ENCODE measurements at places on chromosomes 5 and 9. TPM values are rescaled to one million over a fixed set of nuclear protein-coding genes. Genes with fewer than 3 reads are reported as not detected.
A peak's percentile ranks its signal among the peaks of the same experiment; 100 is the strongest.

- no peak for DNase-seq
Observed at GRCh38 chr5:44875661-44876605, 67.2 kb downstream of the MRPS30 start.

GRCh38 chr9:1495282-1496030 is 445.3 kb downstream of the DMRT2 start:
- DNase-seq = no peak

DNA sequence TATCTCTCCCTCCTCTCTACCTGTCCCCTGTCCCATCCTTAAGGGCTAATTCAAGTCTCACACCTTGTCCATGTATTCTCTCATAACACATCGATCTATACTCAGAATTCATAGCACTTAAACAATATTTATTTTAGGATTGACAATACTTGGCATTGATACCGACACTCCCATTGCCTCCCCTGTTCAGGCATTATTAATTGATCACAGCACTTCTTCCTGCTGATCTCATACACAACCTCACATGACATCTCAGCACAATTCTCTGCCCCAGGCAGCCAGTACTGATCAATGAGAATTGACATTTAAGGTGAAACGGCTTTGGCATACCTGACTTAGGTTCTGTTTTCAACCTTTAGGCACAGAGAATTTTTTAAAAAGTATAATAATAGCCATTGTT is 582.4 kb upstream of the BRINP1 start:
- DNase-seq = no peak

DNA sequence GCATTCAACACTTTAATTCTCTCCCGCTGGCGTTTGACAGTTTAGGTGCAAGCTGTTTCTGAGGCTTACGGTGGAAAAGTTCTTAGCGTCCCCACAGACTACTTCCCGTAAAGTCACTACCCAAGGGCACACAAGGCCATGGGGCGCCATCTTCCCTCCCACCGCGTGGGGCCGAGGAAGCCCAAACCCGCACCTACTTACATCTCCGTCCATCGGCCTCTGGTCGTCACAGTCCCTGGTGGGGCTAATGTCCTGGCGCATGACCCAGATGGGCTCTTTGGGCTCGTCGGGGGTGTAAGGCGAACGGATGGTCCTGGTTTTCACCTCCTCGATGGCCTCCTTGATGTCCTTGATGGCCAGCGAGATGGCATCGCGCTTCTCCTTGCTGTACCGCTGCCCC is 156.4 kb downstream of the APBA1 start:
- DNase-seq = no peak

The LECT2 gene
- total RNA-seq = not detected

GRCh38 chr5:130529511-130530485 is 625.5 kb downstream of the CHSY3 start:
- no peak for DNase-seq

- no peak for DNase-seq
Observed at GRCh38 chr5:154214371-154215106, 24.0 kb downstream of the GALNT10 start.

GRCh38 chr5:172364773-172365172 is 81.2 kb upstream of the UBTD2 start:
- no peak for DNase-seq

The SPEF2 gene
- total RNA-seq = 0.66 TPM

GRCh38 chr5:151703227-151703626 is 16.5 kb upstream of the SPARC start:
- no peak for DNase-seq

The PHF24 gene
- not detected for total RNA-seq

The SFXN1 gene
- total RNA-seq = 16.3 TPM

DNA sequence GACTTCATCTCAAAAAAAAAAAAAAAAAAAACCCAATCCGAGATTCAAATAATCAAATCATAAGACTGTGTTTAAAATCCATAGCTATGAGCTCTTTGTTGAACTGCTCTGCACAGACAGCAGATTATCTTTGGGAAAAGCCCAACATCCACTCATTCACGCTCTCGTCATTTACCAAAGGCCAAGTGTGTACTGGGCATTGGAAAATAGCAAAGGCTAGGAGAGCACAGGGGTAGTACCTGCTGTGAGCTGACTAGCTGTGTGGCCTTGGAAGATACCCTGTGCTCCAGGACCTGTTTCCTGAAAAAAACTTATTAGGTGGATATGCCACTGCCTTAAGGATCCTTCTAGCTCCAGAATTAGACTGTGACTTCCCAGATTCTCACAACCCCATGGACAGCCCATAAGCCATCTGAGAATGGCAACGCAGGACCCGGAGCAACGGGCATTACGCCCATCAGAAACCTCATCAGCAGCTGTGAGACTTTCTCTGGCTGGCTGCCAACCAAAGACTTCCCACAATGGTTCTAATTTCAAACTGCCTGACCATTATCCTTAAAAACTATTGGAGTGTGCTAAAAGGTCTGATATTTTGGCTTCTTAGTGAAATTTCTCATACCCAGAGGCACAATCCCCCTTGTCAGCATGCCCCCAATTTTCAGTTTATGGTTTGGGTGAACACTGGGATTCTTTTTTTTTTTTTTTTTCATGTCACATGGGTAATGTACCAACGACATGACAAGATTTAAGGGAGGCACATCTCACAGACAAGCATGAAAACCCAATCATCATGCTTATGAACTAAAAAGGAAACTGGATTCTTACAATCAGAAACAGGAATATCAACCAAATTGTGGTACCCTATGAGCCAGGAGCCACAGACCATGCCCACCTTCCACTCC is 16.8 kb downstream of the SERINC5 start:
- DNase-seq = peak; percentile 83

- no peak for DNase-seq
Observed at GRCh38 chr9:38437193-38437823, 13.1 kb upstream of the IGFBPL1 start.

The CRB2 gene
- total RNA-seq = 0.05 TPM

The CCNJL gene
- total RNA-seq = 0.87 TPM

The IL33 gene
- total RNA-seq = 4.5 TPM

The FOXD4L4 gene
- total RNA-seq = not detected

- no peak for DNase-seq
Observed at GRCh38 chr5:65326922-65327321, 154.8 kb downstream of the ADAMTS6 start.

- no peak for DNase-seq
Observed at GRCh38 chr9:124368692-124369091, 46.5 kb downstream of the PSMB7 start.

DNA sequence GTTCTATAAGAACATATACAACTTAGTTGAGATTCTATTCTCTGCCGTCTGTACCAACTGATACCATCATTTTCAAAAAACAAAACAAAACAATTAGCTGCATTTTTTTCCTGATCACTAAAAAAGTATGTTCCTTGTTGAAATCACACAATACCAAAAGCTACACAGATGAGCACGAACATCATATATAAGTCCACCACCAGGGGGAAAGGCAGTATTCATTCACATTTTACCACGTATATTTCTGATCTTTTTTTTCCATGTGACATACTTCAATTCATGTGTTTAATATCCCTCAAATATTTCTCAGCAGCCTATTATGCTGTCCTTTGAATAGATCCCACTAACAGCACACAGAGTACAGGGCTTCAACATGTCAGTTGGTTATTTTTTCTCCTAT is 40.6 kb downstream of the IRX2 start:
- no peak for DNase-seq

- DNase-seq = no peak
Observed at GRCh38 chr9:4308482-4308881, 8.6 kb upstream of the GLIS3 start.

DNA sequence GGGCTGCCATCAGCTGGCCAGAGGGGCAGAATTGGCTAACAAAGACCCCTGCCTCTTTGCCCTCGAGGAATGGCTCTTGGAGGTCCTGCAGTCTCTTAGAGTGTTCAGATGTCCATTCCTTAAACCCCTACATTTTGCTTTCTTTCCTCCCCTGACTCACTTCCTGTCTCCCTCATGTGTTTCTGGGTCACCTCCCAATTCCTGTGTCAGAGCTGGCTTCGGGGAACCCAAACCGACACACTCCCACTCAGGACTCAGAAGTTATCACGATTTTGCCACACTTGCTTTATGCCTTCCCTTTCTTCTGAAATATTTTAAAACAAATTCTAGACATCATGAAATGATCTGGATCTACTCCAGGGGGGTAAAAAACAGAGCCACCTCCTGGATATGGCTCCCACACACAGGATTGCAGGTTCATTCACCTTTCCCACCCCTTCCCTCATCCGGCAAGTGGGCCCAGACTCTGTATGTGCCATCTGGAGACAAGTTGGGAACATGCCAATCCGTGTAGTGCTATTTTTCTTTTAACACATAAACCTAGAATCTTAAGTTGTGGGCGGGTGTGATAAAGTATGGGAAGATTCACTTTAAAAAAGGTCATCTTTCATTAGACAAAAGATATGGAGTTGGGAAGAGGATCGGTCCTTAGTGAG is 145.7 kb downstream of the NXNL2 start:
- DNase-seq = no peak

- DNase-seq = no peak
Observed at GRCh38 chr9:4661611-4662010, 483 bp upstream of the PLPP6 start.

The CDH10 gene
- not detected for total RNA-seq
